Stimulated activated CD4-positive, alpha-beta T cell treated with anti-CD3 and anti-CD28 coated beads, Interleukin-15, amount 100 ng/mL, for 1 hour (primary cell): ENCODE measurements at places on chromosomes 4 and X.

DNA sequence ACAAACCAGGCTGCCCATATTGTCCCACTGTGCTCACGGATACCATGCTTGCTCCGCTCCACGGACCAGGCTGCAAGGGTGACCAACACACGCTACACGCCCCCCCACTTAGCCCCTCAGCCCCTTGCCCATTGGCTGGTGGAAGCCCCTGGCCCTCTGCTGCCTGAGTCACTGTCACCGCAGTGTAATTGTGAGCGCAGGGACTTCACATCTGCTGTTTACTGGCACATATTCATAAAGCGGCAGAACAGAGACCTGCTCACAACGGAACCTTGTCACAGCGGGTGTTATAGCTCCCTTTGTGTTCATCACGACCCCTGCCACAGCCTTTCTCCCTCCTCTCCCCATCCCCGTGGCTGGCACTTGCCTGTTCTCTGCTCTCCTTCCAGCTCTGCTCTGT lies 83.7 kb downstream of the PSAPL1 start:
- DNase-seq: no peak

DNA sequence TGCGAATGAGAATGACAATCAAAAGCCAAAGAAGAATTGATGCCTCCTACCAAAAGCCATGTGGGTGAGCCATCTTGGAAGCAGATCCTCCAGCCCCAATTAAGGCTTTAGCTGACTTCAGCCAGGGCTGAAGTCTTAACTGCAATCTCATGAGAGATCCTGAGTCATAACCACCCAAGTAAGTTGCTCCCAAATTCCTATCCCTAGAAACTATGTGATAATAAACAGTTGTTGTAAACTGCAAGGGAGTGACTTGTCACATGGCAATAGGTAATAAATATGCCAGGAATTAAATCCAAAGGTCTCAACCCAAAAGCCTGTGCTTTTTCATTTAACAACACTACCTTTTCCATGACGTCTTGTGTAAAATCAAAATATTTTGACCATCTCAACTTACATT lies 154.2 kb upstream of the TBL1X start:
- no peak for DNase-seq

DNA sequence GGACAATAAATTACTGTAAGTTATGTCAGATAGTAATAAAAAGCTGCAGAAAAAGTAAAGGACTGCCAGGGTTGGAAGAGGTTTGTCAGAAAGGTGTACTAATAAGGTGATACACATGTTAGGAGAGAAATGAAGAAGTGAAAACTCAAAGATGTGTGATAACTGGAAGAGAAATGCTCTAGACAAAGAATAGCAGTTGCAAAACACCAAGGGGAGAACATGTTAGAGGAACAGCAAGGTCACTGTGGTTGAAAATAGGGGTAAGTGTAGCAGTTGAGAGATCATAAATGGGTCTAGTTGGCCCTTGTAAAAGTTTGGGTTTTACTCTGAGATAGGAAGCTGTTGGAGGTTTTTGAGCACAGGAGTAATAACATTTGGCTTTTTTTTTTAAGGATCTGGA lies 46.9 kb downstream of the HSPA4L start:
- no peak for DNase-seq

DNA sequence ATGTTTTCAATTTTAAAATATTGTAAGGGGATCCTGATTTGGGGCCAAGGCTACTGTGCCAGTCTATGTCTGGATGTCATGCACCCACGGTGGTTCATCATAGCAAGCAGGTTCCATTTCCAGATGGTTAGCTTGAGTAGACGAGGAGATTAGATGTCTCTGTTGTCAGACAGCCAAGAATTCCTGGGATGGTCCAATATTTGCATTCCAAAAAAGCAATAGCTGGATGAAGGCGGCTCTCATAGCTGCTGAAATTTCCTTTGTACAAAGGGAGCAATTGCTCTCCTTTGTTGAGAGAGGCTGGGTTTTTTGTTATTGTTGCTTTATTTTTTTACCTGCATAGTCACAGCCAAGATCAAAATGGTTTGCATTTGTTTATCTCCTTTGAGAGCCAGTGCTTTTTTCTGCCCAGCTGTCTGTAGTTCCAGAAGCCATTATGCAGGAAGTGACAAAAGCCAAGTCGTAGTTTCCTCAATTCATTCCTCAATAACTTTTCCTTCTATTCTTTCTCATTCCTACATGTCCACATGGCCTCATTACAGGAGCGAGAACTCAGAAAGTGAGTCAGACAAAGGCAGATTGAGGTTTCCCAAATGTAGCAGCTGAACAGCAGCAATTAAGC lies 107.9 kb downstream of the MMRN1 start:
- DNase-seq: no peak

- DNase-seq: no peak
Measured at GRCh38 chr4:13523105-13523477, 21.2 kb downstream of the NKX3-2 start.

DNA sequence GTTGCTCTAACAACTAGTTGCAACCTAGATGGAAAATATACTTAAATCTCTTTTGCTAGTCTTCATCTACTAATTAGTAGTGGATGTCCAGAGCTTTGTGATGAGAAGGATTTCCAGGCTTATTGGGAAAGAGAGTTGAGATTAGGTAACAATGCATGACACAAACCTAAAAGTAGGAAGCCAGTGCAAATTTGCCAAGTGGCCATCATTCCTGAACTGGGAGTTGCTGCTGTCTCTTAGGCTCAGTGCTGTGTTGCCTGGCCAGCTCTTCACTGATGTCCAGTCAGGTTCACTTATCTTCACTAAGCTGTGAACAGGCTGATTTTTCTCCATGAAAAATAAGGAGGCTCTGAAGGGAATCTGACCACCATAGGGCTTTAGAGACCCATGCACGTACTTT lies 105.6 kb upstream of the AMOT start:
- no peak for DNase-seq

DNA sequence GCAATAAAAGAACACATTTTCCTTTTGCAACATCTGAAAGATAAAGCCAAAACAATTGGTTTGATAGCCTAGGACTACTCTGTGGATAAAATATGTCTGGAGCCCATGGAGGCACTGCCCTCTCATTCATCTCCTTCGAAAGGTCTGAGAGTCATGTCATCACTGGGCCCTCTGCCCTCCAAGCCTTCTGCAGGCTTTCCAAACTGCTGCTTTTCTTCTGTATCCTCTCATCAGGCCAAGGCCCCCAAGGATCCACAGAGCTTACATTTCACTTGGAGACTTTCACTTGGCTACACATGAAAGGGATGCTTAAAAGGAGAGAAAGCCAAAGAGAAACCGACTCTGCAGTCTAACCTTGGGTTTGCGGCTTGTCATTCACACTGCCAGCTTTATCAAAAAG lies 109.9 kb downstream of the SH3RF1 start:
- no peak for DNase-seq

DNA sequence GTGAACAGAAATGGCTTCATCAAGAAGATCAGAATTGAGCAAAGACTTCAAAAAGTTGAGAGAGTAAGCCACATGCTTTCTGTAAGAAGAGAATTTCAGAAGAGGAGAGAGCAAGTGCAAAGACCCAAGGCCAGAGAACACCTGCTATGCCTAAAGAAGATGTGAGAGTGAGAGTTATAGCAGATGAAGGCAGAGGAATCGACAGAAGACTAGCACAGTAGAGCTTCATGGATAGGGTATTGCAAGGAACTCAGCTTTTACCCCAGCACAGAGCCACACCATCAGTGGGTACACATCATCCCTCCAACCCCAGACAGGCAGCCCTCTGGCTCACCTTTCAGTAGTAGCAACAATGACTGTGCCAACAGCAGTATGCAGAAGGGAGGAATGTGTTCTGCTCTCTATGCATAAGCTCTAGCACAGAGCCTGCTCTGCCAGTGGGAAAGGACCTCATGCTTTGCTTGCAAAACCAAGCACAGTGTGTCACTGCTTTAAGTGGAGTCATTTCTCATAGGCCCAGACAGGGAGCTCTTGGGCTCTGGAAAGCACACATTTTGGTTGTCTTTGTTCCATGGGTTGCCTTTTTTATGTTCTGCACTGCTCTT lies 318.6 kb downstream of the NAF1 start:
- no peak for DNase-seq

- DNase-seq: no peak
Measured at GRCh38 chr4:20356565-20356964, 104.9 kb downstream of the SLIT2 start.

DNA sequence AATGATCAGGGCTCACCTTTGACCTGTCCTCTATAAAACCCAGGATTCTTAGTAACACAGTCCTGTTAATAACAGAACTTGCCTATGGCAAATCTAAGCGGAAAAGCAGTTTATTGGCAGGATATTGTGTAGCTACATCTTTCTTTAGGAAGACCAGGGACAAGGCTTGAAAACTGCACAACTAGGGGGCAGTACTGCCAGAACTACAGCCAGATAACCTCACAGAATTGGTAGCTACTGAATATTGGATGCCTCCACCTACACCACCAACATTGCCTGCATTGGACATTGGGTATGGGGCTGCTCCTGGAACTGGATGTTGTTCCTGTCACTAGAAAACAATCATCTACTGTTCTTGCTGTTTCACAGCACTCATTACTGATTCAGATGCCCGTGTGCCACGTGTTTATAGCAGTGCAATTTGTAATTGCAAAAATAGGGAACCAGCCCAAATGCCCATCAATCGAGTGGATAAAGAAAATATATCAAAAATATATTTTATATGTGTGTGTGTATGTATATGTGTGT lies 47.4 kb downstream of the REPS2 start:
- no peak for DNase-seq

DNA sequence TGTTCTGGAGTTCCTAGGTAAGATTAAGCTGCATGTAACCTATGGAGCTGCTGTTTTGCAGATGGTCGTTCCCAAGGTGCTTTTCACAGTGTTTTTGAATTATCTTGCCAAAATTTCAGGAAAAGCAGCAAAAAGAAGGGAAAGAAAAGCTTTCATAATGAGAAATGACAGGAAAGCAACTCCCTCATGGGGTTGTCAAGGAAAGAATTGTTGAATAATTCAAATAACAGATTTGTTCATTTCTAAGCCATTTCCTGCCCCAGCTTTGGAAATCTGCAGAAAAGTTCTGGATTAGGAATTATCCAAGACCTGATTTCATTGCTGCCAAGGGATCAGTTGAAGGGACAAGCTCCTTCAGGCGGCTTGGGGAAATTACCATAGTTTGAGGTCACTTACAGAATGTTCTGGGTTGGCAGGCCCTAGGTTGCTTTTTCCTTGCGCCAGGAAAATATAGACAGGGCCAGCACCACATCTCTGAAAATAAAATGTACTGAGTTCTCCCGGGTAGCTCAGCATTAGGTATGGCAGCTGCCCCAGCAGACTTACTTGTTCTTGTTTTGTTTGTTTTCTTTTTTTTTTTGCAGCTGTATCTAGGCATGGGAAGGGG lies 354.7 kb downstream of the STIM2 start:
- DNase-seq: no peak

GRCh38 chr4:139368998-139369397 lies 66.7 kb upstream of the NDUFC1 start:
- DNase-seq: no peak
